ENCODE measurements at places on chromosomes 5 and 9.

GRCh38 chr9:126420643-126421564, 94.3 kb downstream of the MVB12B start:
- no peak for DNase-seq

- DNase-seq, result no peak
These were observed 33.1 kb upstream of the HTR4 start for GRCh38 chr5:148687427-148687826.

DNA sequence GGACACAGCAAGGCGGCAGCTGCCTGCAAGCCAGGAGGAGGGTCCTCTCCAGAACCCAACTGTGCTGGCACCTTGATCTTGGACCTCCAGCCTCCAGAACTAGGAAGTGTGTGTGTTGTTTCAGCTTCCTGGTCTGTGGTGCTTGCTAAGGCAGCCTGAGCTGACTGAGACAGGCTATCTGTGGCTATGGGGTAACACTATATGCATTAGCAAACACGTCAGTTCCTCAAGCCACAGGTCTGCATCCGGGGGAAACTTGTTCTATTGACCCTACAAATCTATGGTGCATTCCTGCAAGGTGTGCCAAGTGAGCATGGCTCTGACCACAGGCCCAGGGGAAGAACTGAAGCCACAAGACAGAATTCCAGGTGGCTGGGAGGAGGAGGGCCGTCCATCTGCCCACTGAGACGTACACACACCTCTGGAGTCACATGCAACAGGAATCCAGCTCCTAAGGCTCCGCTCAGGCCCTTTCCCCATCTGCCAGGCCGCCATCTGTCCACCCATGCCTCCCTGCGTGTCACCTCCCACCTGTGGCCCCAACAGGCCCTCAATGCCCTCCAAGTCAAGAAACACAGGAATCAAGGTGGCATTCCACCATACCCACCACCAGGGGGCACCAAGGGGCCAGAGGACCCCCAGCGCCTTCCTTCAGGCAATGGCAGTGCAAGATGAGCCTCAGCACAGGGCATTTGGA, 174.9 kb downstream of the ROR2 start:
- peak; percentile 93 for DNase-seq

DNA sequence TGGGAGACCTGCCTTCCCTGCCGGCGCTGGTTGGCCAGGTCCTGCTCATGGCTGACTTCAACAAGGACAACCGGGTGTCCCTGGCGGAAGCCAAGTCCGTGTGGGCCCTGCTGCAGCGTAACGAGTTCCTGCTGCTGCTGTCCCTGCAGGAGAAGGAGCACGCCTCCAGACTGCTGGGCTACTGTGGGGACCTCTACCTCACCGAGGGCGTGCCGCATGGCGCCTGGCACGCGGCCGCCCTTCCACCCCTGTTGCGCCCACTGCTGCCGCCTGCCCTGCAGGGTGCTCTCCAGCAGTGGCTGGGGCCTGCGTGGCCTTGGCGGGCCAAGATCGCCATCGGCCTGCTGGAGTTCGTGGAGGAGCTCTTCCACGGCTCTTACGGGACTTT, 10.6 kb downstream of the DIPK1B start:
- DNase-seq, result no peak

DNA sequence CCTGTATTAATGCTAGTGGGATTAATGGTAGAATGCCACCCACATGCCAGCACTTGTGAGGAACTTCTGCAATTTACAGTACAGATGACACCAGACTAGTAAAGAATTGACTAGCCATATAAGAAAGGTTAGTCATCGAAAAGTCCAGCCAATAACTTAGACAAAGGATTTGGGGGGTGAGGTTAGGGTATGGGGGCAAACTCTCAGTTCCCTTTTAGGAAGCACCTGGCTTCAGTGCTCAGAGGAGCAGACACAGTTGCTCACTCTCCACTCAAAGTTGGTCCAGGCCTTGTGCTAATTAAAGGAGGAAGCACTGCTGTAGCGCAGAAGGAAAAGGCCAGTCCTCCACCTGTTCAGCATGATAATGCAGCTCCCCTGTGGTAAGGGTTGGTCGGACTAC, 25.2 kb downstream of the TGFBR1 start:
- DNase-seq, result no peak

- DNase-seq, result peak; percentile 21
These were observed 98.4 kb downstream of the LIX1 start for GRCh38 chr5:97044052-97044451.

DNA sequence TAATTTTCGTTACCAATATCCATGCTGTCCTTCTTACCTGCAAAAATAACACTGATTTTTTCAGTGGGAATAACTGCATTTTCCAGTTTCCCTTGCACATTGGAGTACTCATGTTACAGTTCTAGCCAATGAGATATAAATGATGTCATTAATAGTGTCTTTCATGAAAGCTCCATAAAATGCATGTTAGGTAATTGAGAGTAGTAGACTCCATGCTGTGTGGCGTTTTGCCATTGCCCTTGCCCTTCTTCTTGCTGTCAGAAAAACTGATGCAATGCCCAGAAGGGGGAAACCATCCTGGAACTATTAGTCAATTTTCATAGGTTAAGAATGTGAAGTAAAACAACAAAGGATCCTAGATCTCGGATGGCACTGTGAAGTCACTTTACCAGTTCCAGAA, 1765.3 kb downstream of the EFNA5 start:
- DNase-seq, result no peak

GRCh38 chr5:33415811-33416354, 24.9 kb upstream of the TARS1 start:
- no peak for DNase-seq

DNA sequence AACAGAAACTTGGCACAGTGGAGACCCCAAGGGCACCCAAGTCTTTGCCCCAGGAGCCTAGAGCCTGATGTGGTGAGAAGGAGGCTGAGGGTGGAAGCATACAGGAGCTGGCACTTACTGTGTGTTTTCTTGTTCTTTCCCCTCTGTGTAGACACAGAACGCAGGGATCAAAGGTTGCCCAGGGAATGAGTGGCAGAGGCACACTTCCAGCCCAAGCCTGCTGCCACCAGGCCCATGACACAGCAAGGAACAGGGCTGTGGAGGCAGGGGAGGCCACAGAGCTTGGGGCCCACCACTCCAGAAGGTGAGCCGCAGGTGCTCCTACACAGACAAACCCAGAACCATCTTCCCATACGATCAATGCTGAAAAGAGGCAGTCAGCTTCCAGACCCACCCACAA, 73.9 kb upstream of the S1PR3 start:
- DNase-seq, result no peak

DNA sequence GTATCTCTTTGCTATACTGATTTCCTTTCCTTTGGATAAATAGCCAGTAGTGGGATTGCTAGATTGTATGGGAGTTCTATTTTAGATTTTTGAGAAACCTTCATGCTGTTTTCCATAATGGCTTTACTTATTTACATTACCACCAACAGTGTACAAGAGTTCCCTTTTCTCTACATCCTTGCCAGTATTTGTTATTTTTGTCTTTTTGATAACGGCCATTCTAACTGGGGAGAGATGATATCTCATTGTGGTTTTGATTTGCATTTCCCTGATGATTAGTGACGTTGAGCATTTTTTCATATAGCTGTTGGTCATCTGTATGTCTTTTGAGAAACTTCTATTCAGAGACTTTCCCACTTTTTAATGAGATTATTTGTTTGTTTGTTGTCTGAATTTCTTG, 25.8 kb downstream of the NADK2 start:
- DNase-seq, result no peak

All from posterior cingulate gyrus (tissue), 11 donors.